ENCODE measurements at places on chromosomes 7 and 10.

GRCh38 chr7:39686261-39686924, 63.0 kb downstream of the RALA start:
- DNase-seq = no peak

GRCh38 chr7:155896531-155897263, 84.4 kb upstream of the SHH start:
- no peak for DNase-seq

DNA sequence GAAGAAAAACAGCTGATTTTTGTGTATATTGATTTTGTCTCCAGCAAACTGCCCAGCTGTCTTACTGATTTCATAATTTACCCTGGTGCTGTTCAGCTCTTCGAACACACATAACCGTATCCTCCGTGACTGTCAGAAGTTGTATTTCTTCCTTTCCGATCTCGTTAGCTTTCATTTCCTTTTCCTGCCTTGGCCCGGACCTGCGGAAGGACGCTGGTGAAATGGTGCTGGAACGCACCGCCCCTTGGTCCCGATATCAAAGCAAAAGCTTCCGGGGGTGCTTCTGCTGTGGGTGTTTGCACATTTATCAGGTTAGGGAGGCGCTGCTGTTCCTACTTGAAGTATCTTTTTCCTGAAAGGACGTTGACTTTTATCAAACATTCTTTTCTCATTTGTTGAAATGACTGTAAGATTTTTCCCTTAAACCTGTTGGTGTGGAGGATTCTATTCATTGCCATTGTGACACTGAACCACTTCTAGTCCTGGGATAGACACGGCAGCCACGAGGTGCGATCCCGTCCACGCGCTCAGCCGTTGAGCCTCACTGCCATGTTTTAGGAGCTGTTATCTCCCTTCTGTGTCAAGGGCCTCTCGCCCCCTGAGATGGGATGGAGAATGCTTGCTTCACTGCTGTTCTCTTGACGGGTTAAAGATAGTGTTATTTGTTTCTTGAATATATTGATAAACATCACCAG, 72.6 kb downstream of the FOXL3 start:
- peak; percentile 20 for DNase-seq

- DNase-seq = peak; percentile 36
Measured at GRCh38 chr7:30348083-30348560, 63.7 kb downstream of the ZNRF2 start.

- peak; percentile 14 for DNase-seq
Measured at GRCh38 chr7:103065667-103066066, 8.9 kb downstream of the FBXL13 start.

DNA sequence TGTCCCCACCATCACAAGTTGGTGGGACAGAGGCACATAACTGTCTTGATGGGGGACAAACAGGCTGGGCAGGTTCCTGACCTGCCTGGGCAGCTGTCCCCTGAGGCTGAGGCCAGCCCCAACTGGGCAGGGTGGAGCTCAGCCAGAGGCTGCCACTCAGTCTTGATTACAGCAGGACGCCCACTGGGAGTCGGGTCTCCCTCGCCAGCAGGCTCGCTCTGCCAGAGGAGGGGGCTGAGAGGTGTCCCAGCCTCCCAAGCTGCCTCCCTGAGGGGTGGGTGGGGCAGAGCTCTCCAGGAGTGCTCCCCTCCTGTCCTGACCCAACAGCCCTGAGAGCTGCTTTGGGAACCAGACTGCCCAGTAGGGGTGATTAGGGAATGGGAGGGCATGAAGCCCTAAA, 1.8 kb upstream of the CAMK2G start:
- no peak for DNase-seq

DNA sequence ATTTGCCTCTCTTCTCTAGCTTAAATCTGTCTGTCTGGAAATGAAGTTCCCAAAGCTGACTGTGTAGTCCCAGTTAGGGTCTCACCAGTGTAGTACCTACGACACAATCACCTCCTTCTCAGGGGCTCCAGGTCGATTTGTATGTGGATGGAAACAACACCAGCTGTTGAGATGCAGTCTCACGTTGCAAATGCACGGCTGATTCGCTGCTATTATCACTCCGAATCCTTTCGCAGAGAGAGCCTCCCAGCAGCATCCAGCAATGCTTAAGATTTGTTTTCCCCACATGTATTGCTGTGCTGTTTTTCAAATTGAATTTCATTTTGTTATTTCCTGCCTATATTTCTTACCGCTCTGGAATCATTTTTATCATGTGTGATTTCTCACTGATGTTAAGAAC, 16.3 kb downstream of the VSTM4 start:
- DNase-seq = no peak

GRCh38 chr10:113977174-113977573, 66.5 kb upstream of the ADRB1 start:
- DNase-seq = no peak

DNA sequence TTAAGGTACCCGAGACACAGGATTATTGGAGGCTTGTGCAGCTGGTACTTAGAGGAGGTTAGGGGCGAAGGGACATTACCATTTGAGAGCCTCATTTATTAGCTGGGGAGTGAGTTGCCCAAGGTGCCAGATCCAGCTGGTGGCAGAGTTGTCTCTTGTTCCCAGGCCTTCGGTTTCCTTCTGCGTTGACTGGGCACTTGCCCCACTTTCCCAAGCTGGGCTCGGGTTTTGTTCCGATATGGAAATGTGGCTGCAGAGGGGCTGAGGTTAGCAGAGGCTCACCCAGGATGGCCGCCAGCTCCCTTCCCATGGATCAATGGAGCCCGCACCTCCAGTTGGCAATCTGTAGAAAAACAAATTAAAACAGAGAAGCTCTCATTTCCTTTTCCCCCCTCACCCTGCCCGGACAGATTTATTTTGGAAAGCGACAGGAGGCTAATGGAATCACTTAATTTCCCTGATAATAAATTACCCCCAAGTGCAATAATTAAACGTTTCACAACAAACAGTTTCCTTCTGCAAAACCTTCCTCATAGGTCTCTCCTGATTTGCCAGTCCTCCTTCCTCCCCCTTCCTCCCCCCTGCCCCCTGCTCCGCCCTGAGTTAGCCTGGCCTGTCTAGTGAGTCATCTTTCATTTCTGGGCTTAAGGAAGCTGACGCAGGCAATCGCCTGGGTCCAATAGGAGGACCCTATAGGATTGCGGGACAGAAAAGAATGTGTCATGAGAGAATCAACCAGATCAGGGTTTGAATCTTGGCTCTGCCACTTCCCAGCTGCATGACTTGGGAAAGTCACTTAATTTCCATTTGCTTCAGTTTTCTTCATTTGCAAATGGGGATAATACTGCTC, 51.7 kb downstream of the ADRA2A start:
- DNase-seq = no peak

Data from stimulated activated naive CD4-positive, alpha-beta T cell treated with Interleukin-2 at 50 U/mL for 16 hours (primary cell).